ENCODE measurements at places on chromosomes 2 and 18. TPM values are rescaled to one million over a fixed set of nuclear protein-coding genes. Genes with fewer than 3 reads are reported as not detected.

The GPR155 gene
- total RNA-seq = 3.7 TPM

The TNFRSF11A gene
- total RNA-seq = 5.7 TPM

The CHPF gene
- 27.1 TPM for total RNA-seq

DNA sequence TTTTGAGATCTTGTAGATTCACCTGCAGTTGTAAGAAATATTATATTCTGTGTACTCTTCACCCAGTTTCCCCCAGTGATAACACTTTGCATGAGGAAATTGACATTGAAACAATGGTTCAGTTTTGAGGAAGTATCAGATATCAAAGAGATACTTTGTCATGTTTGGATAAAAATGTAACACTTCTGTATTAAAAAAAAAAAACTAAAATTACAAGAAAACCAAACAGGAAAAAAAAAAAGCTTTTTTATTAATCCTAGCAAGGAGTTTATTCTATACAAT, 204.0 kb downstream of the ARL4C start:
- no peak for ATAC-seq

GRCh38 chr2:145043399-145043834, 523.5 kb upstream of the ZEB2 start:
- ATAC-seq = peak; percentile 67

- peak; percentile 71 for ATAC-seq
These were observed 118.1 kb upstream of the CXCR4 start for GRCh38 chr2:136236019-136236418.
